ENCODE measurements at places on chromosomes 3 and 15. TPM values are rescaled to one million over a fixed set of nuclear protein-coding genes. Genes with fewer than 3 reads are reported as not detected.

The C3orf22 gene
- polyA plus RNA-seq, result not detected

The PLA2G4D gene
- 0.03 TPM for polyA plus RNA-seq

The CTXN2 gene
- 0.06 TPM for polyA plus RNA-seq

The SKOR1 gene
- polyA plus RNA-seq, result 0.60 TPM

The TRIM42 gene
- not detected for polyA plus RNA-seq

The GPR160 gene
- polyA plus RNA-seq, result 4.0 TPM

The RTP4 gene
- 2.7 TPM for polyA plus RNA-seq

The TLR9 gene
- 0.33 TPM for polyA plus RNA-seq

The CLDN11 gene
- 24.6 TPM for polyA plus RNA-seq

The NOX5 gene
- 0.19 TPM for polyA plus RNA-seq

The NRG4 gene
- polyA plus RNA-seq, result 0.84 TPM

The SLC15A2 gene
- polyA plus RNA-seq, result 0.65 TPM

The CLEC3B gene
- 219 TPM for polyA plus RNA-seq

The GPR62 gene
- 0.32 TPM for polyA plus RNA-seq

The TMEM158 gene
- 11.2 TPM for polyA plus RNA-seq

The TGM5 gene
- 0.16 TPM for polyA plus RNA-seq

The C3orf62 gene
- 3.0 TPM for polyA plus RNA-seq

The FBN1 gene
- 75.5 TPM for polyA plus RNA-seq

The MORC1 gene
- polyA plus RNA-seq, result 0.46 TPM

The SAMMSON gene
- 0.75 TPM for polyA plus RNA-seq

The SCN11A gene
- 0.32 TPM for polyA plus RNA-seq

The CKMT1B gene
- 2.7 TPM for polyA plus RNA-seq

The NR2F2 gene
- 66.2 TPM for polyA plus RNA-seq

The SIDT1 gene
- polyA plus RNA-seq, result 2.2 TPM

The RASGRF1 gene
- polyA plus RNA-seq, result 0.10 TPM

The LZTFL1 gene
- polyA plus RNA-seq, result 13.8 TPM

The CACNA2D3 gene
- polyA plus RNA-seq, result 0.57 TPM

The CCDC174 gene
- polyA plus RNA-seq, result 13.7 TPM

The TM4SF18 gene
- polyA plus RNA-seq, result 3.2 TPM

The SH2D7 gene
- not detected for polyA plus RNA-seq

The POC1A gene
- polyA plus RNA-seq, result 2.5 TPM

The IL17RD gene
- 6.3 TPM for polyA plus RNA-seq

The XCR1 gene
- polyA plus RNA-seq, result 0.77 TPM

The SERPINI2 gene
- 0.08 TPM for polyA plus RNA-seq

The GREM1 gene
- polyA plus RNA-seq, result 1.2 TPM

The GHSR gene
- not detected for polyA plus RNA-seq

The NPAP1 gene
- 0.03 TPM for polyA plus RNA-seq

The PRSS50 gene
- polyA plus RNA-seq, result 0.10 TPM

The TRPM1 gene
- not detected for polyA plus RNA-seq

The SLC28A1 gene
- 0.04 TPM for polyA plus RNA-seq

The CCDC54 gene
- polyA plus RNA-seq, result not detected

The VWA5B2 gene
- 0.33 TPM for polyA plus RNA-seq

The GNAT1 gene
- polyA plus RNA-seq, result not detected

The FANCD2OS gene
- polyA plus RNA-seq, result not detected

The CKMT1A gene
- 2.4 TPM for polyA plus RNA-seq

The PPP1R14D gene
- polyA plus RNA-seq, result not detected

The SMAD6 gene
- polyA plus RNA-seq, result 20.1 TPM

The APBA2 gene
- 4.2 TPM for polyA plus RNA-seq

The HGD gene
- polyA plus RNA-seq, result 0.27 TPM

The CCNB2 gene
- polyA plus RNA-seq, result 0.61 TPM
